H9 (cell line): ENCODE measurements at places on chromosomes 3 and 15.

DNA sequence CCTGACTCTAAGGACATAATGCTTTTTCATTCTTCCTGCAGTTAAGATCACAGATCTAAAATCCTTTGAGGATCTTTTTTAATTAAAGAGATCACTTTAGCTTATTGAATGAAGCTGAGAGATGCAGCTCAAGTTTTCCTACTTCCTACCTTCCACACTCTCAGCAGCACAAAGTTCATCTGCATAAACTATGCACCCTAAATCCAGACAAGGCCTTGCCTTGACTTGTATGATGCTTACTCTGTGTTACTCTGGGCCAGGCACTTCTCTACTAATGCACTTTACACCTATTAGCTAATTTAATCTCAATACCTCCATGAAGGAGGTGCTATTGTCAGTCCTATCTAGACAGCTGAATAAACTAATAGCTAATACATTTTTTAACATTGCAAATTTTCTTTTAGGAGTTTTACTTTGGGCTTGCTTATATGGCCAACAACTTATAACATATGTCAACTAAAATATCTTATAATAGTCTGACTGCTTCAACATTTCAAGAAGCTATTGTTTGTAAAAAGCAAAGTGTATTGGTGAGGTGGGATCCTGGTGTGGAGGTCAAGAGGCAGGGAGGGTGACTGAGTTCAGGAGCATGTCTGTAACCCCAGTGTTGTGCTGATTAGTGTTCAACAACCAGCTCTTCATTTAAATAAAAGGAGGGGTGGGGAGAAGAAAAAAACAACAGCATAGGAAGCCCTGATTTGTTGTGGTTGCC is 172.4 kb upstream of the ATP11B start:
- H3K27ac ChIP-seq = no peak overlapping the region
- H3K36me3 ChIP-seq = no peaks in the 10 kb centered on the region
- DNase-seq = no peak
- H3K4me3 ChIP-seq = no peak overlapping the region

DNA sequence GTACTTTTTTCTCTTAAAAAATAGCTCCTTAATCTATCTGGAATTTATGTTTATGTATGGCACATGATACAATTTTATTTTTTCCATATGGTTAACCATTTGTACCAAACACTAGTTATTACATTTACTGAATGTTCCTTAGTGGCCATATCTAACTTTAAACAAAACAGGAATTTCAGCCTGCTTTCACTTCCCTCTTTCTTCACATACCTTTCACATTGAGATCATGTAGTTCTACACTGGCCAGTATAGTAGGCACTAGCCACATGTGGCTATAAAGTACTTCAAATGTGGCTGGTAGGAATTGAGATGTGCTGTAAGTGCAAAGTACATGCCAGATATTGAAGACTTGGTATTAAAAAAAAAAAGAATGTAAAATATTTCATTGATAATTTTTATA is 4.7 kb upstream of the RYK start:
- no peak for DNase-seq
- H3K27ac ChIP-seq = no peak overlapping the region
- peaks cover 3% of the 10 kb centered on the region for H3K36me3 ChIP-seq

- no peaks in the 10 kb centered on the region for H3K36me3 ChIP-seq
- DNase-seq = no peak
- H3K4me1 ChIP-seq = no peaks in the 10 kb centered on the region
- H3K27ac ChIP-seq = no peak overlapping the region
Observed at GRCh38 chr3:29324180-29324651, 43.3 kb downstream of the RBMS3 start.

- no peak overlapping the region for H3K27ac ChIP-seq
- 0 out of 2 replicates have a peak, but pooled peaks cover 5% of the 10 kb centered on the region for H3K4me1 ChIP-seq
- no peak overlapping the region for H3K4me3 ChIP-seq
- no peak for DNase-seq
- H3K27me3 ChIP-seq = no peaks in the 10 kb centered on the region
Observed at GRCh38 chr3:43028678-43029490, 49.8 kb downstream of the GASK1A start.
